Femur (tissue), 1 donor: ENCODE measurements at places on chromosomes 1 and 21.

DNA sequence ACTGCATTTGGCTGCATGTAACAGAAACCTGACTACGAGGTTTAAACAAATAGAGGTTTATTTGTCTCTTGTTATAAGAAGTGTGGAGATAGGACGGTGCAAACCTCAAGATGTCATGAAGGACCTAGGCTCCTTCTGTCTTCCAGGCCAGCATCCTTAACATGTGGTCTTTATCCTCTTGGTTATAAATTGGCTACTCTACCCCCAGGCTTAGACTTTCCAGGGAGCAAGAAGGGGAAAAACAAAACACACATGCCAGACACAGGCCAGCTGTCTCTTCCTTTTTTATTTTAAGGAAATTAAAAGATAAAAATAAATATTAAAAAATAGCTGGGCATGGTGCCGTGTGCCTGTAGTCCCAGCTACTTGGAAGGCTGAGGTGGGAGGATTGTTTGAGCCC lies 51.3 kb upstream of the PRELP start:
- no peak for DNase-seq

GRCh38 chr1:21935393-21935804 lies 1.7 kb downstream of the HSPG2 start:
- no peak for DNase-seq

DNA sequence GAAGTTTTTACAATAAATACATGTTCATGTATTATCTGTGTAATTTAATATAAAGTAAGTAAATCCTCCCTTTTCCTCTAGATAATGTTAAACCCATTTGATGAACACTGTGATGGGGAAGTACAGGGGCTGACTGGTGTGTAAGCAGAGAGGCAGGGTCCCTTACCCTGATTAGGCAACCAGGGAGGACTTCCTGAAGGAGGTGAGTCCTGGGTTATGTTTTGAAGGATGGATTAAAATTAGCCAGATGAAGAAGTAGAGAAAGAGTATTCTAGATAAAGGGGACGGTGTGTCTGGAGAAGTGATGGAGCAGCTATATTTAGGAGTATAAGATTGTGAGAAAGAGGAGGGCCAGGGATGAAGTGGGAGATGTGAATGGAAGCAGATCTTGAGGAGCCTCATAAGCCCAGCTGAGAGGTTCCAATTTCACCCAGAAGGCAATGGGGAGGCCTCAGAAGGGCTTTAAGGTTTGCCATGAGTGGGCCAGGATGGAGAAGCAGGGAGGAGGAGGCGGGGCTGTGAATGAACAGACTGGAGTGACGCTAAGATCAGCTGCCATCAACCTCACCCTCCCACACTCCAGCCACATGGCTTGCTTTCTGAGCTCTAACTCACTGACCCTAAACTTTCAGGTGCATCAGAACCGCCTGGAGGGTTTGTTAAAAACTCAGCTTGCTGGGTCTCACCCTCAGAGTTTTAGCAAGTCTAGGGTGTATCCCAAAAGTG lies 30.9 kb upstream of the ID3 start:
- DNase-seq = no peak

GRCh38 chr1:209797978-209798639 lies 7.8 kb downstream of the IRF6 start:
- no peak for DNase-seq

DNA sequence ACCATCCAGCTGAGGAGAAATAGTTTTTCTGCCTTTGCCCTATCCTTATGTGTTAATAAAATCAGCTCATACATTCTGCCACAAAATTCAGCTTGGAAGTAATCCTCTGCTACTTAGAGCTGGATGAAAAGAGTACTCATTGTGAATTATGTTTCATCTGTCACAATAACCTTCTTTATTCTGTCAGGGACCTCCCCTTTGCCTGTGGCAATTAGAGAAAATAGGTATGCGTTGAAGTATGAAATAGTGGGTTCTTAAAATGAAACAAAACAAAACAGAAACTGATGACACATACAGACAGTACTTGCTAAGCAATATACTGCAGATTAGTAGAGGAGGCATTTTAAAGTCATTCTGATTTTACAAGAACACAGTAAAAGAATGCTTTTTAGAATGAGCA lies 578.5 kb downstream of the USP25 start:
- no peak for DNase-seq

- peak; percentile 4 for DNase-seq
These were observed 127.7 kb upstream of the COL6A1 start for GRCh38 chr21:45853703-45854342.

DNA sequence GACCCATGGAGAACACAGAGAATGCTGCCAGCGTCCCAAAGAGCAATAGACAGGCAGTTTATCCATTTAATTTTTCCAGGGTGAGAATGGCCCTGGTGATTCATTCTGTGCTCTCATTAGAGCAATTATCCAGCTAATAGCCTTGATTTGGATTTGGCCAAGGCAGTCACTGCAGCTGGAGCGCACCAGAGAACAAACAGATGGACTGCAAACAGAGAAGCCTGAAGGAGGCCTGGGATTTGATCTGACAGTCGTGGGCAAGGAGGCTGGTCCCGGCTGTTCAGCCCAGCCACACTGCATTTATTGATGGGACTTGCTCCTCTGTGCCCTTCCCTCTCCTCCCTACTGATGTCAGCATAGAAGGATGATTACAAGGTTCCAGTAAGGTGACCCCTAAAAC lies 353.9 kb upstream of the C1orf174 start:
- no peak for DNase-seq

GRCh38 chr1:100360790-100361510 lies 8.6 kb downstream of the CDC14A start:
- DNase-seq = no peak

DNA sequence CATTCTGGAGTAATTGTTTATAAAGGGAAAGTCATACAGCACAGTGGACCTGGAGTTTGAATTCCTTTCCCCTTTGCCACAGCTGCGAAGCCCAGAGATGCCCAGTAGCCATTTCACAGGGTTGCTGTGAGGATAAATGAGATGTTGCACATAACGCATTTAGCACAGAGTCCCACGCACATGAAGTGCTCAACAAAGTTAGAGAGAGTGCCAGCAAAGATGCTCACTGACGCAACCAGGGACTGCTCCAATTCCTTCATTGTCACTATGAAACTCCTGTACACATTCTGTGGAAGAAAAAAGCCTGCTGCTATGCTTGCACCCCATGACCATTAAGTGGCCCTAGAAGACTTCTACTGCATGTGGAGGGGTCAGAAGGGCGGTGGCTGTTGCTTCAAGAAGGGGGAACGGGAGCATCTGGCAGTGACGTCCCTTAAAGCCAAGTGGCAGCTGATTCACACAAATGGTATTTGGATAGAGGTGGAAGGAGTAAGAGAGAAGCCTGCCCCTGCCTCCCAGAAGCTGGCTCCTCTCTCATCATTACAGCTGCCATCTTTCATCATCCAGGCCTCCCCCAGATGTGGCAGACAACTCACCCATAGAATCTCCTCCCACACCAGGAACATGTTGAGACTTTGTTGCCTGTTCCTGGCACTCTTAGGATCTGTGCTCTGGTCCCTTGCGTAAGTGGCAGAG lies 26.5 kb upstream of the VAV3 start:
- peak; percentile 29 for DNase-seq

GRCh38 chr1:194227161-194227560 lies 1040.7 kb upstream of the B3GALT2 start:
- DNase-seq = no peak

GRCh38 chr1:228109962-228110488 lies 926 bp upstream of the MRPL55 start:
- DNase-seq = no peak

GRCh38 chr21:31034378-31034777 lies 3.9 kb downstream of the KRTAP19-8 start:
- no peak for DNase-seq

GRCh38 chr1:201186192-201186591 lies 4.4 kb upstream of the IGFN1 start:
- DNase-seq = no peak

- no peak for DNase-seq
These were observed 32.0 kb upstream of the TLR5 start for GRCh38 chr1:223175032-223175431.

GRCh38 chr1:155392898-155393411 lies 72.3 kb downstream of the RUSC1 start:
- no peak for DNase-seq

- DNase-seq = no peak
These were observed 21.0 kb downstream of the RAD54L start for GRCh38 chr1:46268578-46268977.

DNA sequence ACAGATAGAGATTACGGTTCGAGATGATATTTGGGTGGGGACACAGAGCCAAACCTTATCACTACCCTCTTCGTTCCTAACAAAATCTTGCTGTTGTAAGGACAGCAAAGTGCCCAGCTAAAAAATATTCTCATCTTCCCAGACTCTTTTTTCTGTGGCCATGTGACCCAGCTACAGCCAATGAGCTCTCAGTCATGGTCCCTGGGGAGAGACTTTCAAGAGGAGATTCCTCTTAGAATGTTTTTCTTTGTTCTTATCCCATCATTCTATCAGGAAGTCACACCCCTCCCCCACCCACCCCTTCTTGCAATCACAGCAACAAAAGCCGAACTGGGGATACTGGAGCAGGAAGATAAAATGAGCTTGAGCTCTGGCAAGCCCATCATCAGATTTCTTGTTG lies 247.1 kb downstream of the CHRM3 start:
- no peak for DNase-seq

- DNase-seq = no peak
These were observed 135.2 kb upstream of the COL11A1 start for GRCh38 chr1:103243481-103243880.

- no peak for DNase-seq
These were observed 63.4 kb upstream of the LRP8 start for GRCh38 chr1:53391296-53391695.

GRCh38 chr1:161989786-161990185 lies 33.9 kb downstream of the OLFML2B start:
- no peak for DNase-seq

GRCh38 chr21:19540287-19540686 lies 1136.7 kb upstream of the TMPRSS15 start:
- DNase-seq = no peak

DNA sequence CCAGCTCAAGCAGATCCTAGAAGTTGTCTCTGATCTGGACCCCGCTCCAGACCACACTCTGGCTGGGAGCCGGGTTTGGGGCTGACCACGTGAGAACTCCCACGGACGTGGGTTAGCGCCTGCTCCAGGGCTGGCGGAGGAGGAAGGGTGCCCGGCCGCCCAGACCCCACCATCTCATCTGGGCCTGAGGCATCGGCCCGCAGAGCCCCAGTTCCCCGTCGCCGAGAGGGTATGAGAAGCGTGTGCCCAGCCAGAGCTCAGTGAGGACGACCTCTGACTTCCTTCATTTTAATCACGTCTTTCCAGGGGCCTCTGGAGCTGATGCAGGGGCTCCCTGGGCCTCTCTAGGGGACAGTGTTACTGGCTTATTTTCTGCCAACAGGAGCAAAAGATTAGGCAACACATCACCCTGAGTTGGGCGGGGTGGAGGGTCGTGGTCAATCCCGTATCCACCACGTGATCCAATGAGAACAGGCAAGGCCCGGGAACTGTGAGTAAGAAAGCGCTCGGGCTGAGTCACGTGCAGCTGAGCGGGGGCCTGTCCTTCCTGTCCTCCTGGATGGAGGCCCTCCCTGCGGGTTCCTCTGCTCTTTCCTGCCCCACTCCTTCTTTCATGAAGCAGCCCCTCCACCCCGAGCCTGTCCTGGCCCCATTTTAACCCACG lies 81.1 kb downstream of the SIK1 start:
- DNase-seq = peak; percentile 69

DNA sequence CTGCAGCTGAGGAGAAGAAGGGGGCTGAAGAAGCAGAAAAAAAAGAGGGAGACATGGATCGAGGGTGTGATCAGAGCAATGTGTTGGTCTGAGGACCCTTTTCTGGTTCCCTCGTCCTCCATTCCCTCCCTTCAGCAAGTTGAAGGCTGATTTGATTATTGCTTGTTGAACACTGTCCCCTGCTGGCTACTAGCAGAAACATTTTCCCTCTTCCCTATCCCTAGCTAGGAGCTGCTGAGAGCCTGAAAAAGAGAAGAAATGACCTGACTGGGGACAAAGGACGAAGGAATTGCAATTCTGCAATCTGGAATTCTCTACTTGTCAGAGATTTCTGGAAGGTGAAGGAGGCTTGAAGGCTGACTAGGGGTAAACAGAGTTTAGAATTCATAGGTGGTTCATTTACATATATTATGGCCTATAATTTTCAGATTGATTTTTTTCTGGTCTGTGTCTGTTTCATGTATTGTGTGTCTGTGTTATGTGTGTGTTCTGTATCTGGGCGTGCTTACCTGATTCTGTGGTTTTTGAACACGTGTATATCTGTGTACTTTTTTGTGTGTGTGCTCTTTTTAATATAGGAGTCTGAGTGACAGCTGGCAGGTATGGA lies 9.8 kb downstream of the NHLH1 start:
- DNase-seq = peak; percentile 58

DNA sequence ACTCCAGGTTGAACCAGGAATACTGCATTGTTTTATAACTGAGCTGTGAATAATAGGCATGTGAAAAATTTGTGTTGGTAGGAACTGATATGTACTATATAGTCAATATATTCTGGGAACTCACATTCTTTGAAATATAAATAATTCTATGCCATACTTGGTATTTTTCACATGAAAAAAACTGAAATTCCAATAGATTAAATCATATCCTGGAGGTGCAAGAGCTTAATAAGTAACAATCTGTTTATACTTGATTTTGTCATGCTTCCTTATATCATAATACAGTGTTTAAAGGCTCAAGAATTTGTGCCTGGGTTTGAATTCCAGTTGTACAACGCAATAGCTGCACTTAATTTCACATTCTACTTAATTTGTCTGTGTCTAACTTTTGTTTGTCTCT lies 387.0 kb downstream of the USP25 start:
- DNase-seq = no peak

DNA sequence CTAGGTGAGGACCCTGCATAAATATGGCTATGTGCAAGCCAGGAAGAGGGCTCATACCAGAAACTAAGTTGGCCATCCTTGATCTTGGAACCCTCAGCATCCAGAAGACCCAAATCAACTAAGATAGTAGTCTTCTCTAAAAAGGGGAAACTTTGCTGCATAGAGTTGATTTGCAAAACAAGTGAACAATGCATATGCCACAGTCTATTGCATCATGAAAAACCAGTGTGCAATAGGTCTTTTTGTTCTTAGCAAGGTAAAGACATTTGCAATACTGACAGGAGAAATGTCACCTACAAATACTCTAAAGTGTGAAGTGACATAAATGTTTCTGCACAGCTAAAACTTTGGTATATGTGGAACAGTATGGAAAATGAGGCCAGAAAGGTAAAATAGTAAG lies 2.0 kb upstream of the IFI16 start:
- DNase-seq = no peak

GRCh38 chr1:115714572-115715141 lies 53.9 kb downstream of the CASQ2 start:
- no peak for DNase-seq

- no peak for DNase-seq
These were observed 22.8 kb downstream of the HFM1 start for GRCh38 chr1:91381844-91382243.

DNA sequence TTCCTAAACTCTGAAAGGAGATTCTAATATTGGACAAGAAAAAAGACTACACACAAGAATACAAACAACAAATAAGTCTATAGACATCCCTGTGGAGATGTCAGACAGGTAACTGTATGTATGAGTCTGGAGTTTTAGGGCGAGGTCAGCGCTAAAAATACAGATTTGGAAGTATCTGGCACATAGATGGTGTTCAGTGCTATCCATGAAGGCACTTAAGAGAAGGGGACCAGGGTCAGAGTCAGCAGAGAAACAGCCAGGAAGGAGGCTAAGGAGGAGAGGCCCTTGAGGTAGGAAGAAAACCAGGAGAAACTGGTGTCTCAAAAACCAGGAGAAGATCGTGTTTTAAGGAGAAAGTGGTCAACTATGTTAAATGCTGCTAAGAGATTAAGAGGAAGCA lies 18.1 kb downstream of the ZMPSTE24 start:
- no peak for DNase-seq

GRCh38 chr1:41400225-41400624 lies 39.0 kb downstream of the FOXO6 start:
- DNase-seq = peak; percentile 62
